ENCODE measurements at places on chromosomes 6 and 20. TPM values are rescaled to one million over a fixed set of nuclear protein-coding genes. Genes with fewer than 3 reads are reported as not detected.

- no peak for DNase-seq
These were observed 333.8 kb downstream of the PKHD1 start for GRCh38 chr6:51753635-51754034.

DNA sequence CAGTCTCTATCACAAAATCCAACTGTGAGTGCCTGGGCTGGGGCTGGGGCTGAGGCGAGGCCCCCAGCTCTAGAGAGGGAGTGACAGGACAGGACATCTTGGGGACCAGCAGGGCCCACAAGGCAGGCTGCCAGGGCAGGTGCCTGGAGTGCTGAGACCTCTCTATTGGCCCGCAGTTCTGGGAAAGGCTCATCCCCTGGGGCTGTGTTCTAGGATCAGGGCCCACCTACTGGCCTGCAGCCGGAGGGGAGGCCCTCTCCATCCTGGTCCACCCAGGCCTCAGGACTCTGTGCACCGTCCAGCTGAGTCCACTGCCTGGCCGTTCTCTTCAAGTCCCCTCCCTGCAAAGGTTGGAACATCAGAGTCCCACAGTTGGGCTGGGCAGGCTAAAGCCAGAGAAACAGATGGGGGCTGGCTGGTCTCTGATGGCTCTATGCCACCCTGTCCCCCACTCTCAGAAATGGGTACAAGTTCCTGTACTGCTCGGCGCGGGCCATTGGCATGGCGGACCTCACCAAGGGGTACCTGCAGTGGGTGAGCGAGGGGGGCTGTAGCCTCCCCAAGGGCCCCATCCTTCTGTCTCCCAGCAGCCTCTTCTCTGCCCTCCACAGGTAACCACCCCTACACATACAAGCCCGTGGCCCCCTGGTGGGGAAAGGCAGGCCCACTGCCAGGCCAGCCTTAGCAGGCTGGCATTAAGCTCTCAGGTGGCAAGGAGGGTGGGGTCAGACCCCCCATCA, 9.0 kb downstream of the EMILIN3 start:
- no peak for DNase-seq

DNA sequence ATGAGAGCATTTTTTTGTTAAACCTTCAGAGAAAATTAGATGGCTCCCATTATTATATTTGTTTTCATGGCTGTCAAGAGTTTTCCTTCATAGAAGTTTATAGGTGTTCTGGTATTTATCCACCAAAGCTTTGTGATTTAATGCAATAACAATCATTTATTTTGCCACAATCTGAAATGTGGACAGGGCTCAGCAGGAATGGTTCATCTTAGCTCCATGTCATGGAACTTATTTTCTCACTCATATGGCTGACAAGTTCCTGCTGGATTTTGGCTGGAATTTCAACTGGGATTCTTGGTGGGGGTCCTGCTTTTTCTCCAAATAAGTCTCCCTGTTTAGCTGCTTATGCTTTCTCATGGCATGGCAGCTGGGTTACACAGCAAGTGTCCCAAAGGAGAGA, 876.7 kb downstream of the QKI start:
- no peak for DNase-seq

RAB32 gene
- total RNA-seq, result 13.6 TPM

DNA sequence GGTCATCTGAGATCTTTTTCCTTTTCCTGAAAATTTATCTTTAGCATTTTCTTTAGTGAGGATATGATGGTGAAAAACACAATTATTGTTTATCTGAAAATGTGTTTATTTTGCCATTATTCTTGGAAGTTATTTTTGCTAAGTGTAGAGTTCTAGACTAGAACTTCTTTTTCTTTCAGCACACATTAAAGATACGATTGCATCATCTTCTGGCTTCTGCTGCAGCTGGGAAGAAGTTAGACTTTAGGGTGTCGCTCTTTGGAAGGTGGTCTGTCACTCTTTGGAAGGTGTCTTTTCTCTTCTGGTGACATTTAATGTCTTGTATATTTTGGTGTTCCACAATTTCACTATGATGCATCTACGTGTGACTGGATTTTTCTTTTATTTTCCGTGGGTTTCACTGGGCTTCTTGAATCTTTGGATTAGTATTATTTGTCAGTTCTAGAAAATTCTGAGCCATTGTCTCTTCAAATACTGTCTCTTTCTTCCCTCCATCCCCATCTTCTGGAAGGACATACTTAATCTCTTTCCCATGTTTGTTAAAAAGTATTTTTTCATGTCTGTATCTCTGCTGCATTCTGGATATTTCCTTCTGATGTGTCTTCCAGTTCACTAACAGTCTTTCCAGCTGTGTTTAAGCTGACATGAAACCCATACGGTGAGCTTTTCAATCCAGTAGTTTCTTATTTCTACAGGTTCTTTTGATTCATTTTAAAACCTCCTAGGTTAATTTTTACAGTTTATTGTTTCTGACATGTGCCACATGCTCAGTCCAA, 81.0 kb downstream of the AGPAT4 start:
- no peak for DNase-seq

GRCh38 chr20:32158943-32159660, 48.4 kb downstream of the PLAGL2 start:
- DNase-seq, result no peak

ZSCAN16 gene
- 9.9 TPM for total RNA-seq

FRK gene
- total RNA-seq, result 11.5 TPM

DNA sequence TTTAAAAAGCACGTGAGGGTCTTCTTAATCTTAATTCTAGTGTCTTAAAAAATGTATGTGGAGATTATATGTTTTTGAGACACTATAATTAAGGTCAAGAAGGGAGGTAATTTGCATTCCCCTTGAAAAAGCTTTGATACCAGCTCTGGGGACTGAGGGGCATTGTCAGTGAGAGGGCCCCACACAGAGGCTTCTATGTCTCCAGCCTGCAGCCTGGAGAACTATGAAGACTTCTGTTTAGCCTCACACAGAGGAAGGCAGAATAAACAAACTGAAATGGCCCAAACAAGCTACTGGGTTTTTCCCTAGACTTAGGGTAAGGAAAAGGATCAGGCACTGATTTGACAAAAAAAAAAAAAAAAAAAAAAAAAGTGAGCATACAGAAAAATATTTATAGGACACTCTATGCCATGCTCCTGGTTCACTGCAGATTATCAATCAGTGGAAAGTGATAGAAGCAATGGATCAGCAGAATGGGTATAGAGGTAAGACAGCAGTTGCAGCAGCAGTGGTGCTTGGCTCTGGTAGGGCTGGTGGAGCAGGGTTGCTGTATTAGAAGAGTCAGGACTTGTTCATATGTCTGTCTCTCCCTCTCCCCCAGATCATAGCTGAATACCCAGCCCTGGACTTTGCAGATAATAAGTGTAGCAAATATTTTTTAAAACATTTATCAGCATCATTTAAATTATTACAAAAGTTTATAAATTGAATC, 85.4 kb downstream of the KLHL32 start:
- DNase-seq, result no peak

E2F3 gene
- total RNA-seq, result 14.5 TPM

GRCh38 chr6:78322068-78322845, 545.1 kb upstream of the IRAK1BP1 start:
- no peak for DNase-seq

HTR1E gene
- total RNA-seq, result not detected

DNA sequence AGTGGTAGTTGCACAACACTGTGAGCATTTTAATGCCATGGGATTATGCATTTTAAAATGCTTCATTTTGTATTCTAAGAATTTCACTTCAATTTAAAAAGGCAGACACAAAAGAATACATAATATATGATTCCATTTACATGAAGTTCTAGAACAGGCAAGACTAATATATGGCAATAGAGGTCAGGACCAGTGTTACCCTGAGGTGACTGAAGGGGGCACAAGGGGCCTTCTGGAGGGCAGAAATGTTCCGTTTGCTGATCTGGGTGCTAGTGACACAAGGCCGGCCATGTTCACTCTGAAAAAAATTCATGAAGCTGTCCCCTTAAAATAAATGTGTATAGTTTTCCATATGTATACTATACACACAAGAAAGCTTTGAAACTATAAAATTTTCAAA, 28.5 kb downstream of the TASP1 start:
- no peak for DNase-seq

LSM2 gene
- total RNA-seq, result 35.6 TPM

CLPSL2 gene
- not detected for total RNA-seq

- peak; percentile 63 for DNase-seq
These were observed 5.3 kb upstream of the OSBPL2 start for GRCh38 chr20:62232770-62233645.

DDO gene
- 0.42 TPM for total RNA-seq

- no peak for DNase-seq
These were observed 16.4 kb downstream of the RNF217 start for GRCh38 chr6:124978451-124979293.

DNA sequence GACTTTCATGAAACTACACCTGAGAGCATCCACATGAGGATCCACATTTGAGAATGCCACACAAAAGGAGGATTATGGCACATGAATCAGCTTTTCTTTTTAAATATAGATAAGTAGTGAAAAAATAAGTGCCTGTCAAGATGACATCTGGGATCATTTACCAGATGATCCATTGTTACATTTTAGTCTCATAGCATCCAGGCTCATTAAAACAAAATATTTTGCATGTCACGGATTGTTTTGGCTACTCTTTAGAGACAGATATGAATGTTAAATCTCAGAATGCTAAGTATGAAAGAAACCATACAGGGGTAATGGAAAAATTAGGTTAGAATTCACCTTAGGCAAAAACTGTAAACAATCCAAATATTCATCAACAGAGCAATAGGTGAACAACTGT, 66.7 kb downstream of the MYO6 start:
- no peak for DNase-seq

- DNase-seq, result no peak
These were observed 365.7 kb downstream of the MAFB start for GRCh38 chr20:40323361-40323794.

GRCh38 chr6:11076540-11076939, 17.1 kb upstream of the SMIM13 start:
- DNase-seq, result no peak

SEL1L2 gene
- 0.52 TPM for total RNA-seq

DNA sequence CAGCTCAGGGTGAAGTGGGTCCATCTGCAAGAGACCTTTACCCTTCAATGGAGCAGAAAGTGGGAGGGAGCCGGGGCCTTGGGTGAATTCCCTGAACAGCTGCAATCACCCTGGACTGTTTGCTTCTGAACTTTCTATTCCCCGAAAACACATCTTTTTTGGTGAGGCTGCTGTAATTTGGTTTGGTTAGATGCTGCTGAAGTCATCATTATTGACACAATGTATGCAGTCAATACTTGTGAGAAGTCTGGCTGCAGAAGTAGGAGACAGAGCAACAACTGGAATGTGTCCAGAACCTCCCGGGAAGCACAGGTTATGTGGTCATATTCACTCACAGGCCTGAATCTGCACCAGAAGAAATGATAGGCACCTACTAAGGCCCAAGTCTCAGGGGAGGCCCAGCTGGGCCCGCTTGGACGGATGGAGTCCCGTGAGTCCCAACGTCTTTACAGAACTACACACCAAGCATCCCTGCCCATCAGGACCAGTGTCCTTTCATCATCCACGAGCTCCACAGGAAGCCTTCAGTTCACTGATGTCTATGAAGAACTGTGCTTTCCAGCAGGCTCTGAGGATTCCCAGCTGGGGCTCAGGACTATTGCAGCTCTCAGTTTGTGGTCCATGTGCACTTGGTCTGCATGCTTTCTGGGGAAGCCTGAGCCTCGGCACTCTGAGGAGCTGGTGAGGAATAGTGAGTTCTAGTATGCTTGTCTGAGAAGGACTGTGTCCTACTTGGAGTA, 177.6 kb downstream of the THBS2 start:
- DNase-seq, result no peak

DNA sequence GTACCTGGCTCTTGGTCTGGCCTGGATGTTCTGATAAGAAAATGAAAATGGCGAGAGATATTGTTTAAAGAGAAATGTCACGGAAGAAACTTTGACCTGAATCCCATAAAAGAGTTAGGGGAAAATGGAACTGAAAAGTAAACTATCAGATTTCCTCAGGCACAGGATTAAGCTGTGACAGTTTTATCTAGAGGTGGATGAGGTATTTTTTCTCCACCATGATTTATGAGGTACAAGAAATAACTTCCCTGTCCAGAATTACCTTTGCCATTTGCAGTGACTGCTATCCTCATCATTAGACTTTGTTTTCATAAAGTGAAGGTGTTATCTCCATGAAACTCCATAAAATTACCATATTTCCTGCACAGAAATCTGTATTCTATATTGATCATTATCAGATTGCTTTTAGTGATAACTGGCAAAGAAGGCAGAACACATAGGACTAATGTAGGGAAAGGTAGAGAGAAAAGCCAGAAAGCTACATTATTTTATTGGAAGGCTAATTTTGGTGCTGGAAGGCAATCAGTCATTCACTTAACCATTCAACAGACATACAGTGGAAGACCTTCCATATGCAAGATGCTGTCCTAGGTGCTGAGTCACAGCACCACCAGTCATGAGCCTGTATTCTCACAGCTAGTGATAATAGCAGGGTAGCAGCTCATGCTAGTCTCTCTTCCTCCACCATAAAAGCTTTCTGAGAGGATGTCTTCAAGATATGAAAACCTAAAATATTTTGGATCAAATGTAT, 427.3 kb upstream of the CITED2 start:
- no peak for DNase-seq

PAX1 gene
- not detected for total RNA-seq

NHLRC1 gene
- total RNA-seq, result 4.1 TPM

DNA sequence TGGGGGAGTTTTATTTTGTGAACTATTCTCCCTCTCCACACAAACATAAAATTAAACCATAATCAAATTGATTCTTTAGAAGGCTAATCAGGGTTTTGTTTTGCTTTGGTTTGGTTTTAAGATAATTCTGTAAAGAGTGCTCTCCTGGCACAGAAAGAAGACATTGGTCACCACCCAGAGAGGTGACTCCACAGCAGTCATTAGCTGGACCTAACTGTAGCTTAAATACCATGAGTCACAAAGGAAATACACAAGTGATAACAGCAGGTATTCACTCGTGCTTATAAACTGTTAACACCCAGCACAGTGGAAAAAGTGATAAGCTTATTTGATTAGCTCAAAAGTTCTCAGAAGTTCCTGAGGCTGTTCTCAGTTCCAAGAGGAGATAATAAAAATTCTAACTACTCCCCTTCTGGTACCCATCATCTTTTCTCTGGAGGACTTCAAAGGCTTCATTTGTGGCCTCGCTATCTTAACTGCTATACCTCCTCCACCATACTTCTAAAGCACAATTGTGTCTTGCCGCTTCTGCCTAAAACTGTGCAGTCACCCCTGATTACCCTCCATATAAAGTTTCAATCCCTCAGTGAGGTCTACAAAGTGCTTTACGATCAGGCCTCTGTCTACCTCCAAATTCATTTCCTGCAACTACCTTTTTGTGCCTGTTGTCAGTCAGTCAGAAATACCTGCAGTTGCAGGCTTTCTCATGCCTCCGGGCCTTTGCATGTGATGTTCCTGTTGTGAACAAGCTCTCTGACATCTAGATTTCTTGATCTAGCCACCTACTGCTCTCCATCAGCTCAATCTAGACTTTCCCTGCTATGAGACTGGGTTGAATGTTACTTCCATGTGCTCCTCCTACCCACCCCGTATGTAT, 201.1 kb downstream of the SAMD5 start:
- no peak for DNase-seq

DNA sequence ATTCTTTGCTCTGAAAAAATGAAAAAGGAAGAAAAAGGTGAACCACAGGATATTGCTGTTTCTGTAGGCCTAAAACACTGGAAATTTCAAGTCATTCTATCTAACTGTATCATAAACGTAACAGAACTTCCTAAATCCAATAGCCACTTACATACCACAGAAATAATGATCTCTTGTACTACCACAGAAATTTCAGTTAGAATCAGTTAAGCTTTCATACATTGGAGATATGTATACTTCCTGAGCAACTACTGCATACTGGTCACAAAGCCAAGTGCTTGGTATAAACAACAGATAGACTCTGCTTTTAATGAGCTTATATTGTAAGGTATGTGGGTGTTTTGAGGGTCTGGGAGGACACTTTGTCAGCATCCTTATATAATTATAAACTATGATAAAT, 38.6 kb downstream of the VTA1 start:
- no peak for DNase-seq
